WTC11 (cell line): ENCODE measurements at places on chromosomes 2 and 18.

- DNase-seq = no peak
Observed at GRCh38 chr2:31249009-31249690, 15.2 kb downstream of the EHD3 start.

DNA sequence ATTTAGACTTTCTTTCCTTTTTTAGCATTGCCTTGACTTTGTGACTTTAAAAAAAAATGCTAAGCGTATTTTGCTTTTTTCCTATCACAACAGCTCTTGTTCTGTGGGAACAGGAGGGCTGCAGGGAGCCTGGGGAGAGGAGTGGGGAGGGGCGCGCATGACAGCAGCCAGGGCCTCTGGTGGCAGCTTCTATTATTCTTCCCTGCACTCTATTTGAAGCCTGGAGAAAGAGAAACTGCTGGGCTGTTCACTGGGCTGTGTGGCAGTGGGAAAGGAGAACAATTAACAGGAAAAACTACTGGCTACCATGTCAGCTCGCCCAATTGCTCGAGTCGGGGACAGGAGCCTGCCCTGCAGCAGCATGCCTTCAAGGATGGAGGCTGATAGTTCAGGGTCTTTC lies 119.0 kb upstream of the ZBTB14 start:
- DNase-seq = peak; percentile 29

- peak; percentile 44 for DNase-seq
Observed at GRCh38 chr2:219434718-219435525, at the start of gene SPEG. Gene SPEG, plus strand, starts transcription at chr2:219434843. Its CDS starts 135 bp downstream, at chr2:219434978.

DNA sequence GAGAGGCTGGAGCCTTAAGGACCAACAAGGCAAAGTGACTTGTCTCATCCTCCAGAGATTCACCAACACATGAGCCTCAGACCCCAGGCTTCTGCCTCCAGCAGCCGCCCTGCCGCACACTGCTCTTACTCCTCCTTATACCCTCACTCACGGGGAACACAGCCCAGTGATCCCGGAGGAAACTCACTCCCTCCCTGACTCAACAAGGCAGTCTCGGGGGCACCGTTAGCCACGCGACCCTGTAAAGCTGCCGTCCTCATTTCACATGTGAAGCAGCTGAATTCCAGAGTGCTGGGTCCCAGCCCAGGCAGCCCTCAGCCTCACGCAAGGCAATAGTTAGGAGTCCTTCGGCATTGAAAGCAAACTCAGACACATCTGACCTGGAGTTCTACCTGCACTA lies 129.7 kb downstream of the TPO start:
- no peak for DNase-seq

DNA sequence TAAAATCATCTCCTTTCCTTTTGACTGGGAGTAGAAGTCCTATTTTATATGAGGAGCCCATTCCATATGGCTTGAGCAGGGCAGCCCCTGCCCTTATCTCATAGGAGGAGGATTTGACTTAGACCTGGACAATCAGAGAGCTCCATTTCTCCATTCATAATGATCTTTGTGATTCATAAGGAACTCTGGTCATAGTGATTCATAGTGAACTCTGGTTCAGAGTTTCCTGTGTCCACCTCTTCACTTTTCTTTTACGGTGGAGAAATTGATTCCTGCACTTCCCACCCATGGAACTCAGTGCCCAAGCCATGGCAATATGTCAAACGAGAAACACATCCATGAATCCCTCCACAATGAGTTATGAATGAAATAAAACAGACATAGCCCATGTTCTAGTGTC lies 12.8 kb upstream of the MYO3B start:
- DNase-seq = no peak

DNA sequence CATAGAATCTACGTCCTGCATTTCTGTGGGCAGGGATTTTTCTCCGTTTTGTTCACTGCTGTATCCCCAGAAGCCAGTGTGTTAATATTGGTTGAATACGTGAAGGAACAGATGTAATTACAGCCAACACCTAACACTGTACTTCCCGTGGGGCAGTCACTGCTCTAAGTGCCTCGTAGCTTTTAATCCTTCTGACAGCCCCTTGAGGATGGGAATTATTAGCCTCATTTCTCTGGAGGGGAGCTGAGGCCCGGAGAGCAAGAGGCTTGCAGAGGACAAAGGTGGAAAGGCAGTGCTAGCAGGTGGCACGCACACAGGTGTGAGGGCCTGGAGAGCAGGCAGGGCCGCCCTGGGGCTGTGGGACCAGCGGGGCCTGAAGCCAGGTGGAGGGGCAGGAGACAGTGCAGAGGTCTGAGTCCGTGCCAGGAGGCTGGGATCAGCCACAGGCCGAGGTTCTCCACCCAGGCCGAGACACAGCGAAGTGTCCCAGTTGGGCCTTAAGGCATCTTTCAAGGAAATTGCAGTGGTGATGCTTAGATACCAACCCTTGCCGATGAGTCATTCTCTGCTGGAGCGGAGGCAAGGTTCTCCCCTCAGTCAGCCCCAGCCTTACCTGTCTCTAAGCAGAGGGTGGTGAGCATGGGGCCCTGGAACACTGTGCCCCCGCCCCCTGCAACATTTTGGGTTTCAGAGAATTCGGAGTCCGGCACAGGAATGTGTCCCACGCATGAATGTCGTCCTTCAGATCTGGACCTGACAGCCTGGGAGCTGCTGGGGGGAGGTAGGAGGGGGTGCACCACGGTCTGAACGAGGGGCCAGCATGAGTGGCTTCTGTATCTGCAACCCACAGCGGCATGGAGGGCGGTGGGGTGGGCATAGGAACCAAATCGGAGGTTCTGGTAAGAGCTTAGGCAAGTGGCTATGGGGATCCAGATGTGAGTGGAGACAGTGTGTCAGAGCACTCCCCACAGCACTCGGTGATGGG lies 122.6 kb downstream of the GBX2 start:
- DNase-seq = no peak

GRCh38 chr2:46569766-46570165 lies 90.4 kb downstream of the TMEM247 start:
- no peak for DNase-seq

GRCh38 chr18:79964330-79965118 lies at the start of gene HSBP1L1:
Gene HSBP1L1, plus strand, starts transcription at chr18:79964643. Its CDS starts 93 bp downstream, at chr18:79964736.
- peak; percentile 80 for DNase-seq

- DNase-seq = no peak
Observed at GRCh38 chr2:119311831-119312230, 54.8 kb downstream of the C2orf76 start.

DNA sequence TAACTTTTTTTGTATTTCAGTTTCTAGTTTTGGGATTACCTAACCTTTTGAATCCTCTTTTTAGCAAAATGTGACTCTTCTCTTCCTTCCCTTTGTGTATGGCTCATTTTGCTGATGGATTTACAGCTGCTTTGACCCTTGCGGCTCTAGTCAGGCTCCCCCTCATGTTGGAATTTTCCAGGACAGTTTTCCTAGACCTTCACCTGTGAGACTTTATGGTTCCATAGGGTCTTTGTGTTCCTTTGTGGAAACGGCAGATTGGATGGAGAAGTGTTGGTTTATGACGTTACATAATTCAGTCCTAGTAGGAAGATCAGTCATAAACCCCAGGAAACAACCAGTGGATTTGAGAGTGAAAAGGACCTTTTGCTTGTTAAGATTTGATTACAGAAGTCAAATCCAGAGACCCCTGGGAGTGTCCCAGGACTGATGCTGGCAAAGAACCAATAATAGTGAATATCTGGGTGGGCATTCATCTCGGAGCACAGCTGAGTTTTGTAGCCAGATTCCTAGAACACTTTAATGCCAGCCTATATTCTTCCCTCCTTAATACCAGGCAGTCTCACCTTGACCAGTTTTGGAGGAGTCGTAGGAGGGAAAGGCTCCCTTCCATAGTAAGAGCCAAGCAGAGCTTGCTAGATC lies 42.7 kb downstream of the SOCS6 start:
- DNase-seq = no peak
